ENCODE measurements at places on chromosomes 6 and 20. TPM values are rescaled to one million over a fixed set of nuclear protein-coding genes. Genes with fewer than 3 reads are reported as not detected.

GRCh38 chr6:18166312-18167036, 11.3 kb downstream of the KDM1B start:
- DNase-seq: no peak

DNA sequence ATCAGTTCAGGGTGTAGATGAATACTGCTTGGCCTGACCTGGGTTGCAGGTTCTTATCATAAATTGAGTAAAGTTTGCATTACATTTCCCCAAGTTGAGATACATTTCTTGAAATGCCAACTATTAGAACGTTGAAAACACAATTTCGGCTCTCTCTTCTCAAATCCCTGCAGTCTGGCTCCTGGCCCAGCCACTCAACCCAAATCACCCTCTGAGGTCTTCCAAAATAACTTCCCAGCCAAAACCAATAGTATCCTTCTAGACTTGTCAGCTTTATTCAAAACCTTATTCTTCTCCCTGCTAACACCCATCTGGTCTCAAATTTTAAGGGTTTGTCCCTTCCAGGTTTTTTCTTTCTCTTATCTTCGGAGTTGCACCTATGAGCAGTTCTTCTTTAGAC, 263.6 kb downstream of the EYA4 start:
- DNase-seq: no peak

GRCh38 chr6:111592726-111593511, 12.8 kb downstream of the TRAF3IP2 start:
- no peak for DNase-seq

GRCh38 chr6:123529843-123530242, 106.9 kb downstream of the TRDN start:
- peak; percentile 42 for DNase-seq

GRCh38 chr6:136869451-136869850, 47.1 kb downstream of the PEX7 start:
- DNase-seq: no peak

DNA sequence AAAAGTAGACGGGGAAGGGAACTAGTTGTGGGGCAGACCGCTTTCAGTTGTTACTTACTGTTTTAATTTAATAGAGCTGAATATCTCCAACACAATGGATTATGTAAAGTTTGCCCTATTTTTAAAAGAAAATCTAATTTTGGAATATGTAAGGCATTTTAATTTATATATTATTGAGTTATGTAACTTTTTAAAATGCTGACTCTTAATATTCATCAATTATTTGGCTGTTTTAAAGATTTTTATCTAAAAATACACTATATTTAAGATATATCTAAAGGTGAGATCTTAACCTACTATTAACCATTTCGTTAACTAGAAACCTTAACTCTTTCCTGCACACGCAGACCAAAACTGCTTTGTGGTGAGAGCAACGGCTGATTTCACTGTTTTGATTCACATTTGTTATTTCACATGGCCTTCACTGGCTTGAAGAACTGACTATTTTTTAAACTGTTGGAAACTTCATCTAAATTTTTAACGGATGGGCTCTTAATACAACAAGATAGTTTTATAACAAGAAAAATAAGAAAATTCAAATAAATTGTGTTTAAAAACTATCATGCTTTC, 87.9 kb downstream of the HUS1B start:
- DNase-seq: no peak

DNA sequence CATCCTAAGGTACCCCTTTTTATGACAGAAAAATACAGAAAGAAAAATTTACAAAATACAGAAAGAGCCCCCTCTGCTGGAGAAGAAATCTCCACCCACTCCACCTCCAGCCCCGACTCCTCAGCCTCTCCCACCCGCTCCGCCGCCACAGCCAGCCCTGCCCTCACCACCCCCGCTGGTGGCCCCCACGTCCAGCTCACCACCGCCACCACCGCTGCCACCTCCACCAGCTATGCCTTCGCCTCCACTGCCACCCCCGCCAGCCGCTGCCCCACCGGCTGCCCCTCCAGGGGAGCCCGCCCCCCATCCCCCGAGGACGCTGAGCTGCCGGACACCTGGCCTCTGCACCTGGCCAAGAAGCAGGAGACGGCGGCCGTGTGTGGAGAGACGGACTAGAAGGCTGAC, 17.7 kb downstream of the WFDC2 start:
- no peak for DNase-seq

DNA sequence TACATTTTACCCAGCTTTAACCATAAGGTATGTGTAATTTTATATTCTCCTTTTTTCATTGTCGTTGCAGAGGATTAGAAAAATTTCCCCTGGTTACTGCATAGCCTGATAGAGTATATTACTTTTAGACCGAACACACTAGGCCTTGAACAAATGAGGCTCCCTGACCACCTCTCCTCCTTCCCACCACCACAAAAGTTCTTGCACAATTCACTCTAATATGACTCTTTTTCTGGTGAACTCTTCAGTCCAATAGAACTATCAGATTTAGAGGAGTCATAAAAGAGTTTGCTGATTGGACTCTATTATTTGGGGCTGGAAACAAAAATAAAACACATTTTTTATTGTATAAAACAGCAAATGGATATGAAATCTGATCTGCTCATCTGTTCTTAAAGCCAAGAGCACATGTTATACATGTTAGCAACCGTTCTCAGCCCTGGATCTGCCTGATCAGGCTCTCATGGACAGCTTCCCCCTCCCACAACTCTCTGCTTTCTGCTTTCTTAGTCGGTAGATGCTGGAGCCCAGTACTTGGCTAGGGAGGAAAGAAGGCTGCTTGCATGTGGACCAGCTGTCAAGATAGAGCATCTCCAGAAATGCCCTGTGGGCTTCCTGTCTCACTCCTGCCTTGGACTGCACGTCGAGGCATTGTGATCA, 83.5 kb downstream of the CD164 start:
- DNase-seq: no peak

The ABHD16B gene
- total RNA-seq: not detected

The FABP7 gene
- total RNA-seq: not detected

The MTFR2 gene
- total RNA-seq: 3.9 TPM
